NCI-H510A treated with DMSO at 0.1 percent for 48 hours (cell line): ENCODE measurements at places on chromosomes 11 and 22.

DNA sequence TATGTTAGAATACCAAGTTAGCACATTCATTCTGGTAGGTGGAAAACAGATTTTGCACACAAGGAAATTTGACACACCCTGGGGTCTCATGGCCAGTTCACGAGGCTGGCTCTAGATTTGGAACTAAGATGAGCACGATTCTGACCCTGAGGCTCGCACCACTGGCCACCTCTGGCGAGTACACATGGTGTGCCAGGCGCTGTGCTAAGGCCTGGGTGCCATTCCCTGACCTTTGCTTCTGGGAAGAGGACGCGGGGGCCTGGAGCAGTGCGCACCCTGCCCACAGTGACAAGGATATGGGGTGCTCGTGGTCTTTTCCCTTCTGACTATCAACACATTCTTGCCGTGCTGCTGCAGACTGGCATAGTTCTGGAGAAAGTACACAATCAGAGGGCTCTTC is 29.5 kb upstream of the DMC1 start:
- DNase-seq, result no peak

GRCh38 chr22:30291058-30291892 is 2.0 kb upstream of the CASTOR1 start:
- peak; percentile 70 for DNase-seq

GRCh38 chr22:18055619-18056160 is 22.1 kb upstream of the PEX26 start:
- DNase-seq, result peak; percentile 36

GRCh38 chr22:46851311-46851710 is 88.9 kb downstream of the TBC1D22A start:
- no peak for DNase-seq

- DNase-seq, result no peak
Observed at GRCh38 chr11:36361472-36361871, 65.4 kb downstream of the PRR5L start.

GRCh38 chr22:40451210-40451609 is 80.8 kb downstream of the SGSM3 start:
- DNase-seq, result no peak

GRCh38 chr11:8267280-8267679 is 3.6 kb upstream of the LMO1 start:
- DNase-seq, result no peak

DNA sequence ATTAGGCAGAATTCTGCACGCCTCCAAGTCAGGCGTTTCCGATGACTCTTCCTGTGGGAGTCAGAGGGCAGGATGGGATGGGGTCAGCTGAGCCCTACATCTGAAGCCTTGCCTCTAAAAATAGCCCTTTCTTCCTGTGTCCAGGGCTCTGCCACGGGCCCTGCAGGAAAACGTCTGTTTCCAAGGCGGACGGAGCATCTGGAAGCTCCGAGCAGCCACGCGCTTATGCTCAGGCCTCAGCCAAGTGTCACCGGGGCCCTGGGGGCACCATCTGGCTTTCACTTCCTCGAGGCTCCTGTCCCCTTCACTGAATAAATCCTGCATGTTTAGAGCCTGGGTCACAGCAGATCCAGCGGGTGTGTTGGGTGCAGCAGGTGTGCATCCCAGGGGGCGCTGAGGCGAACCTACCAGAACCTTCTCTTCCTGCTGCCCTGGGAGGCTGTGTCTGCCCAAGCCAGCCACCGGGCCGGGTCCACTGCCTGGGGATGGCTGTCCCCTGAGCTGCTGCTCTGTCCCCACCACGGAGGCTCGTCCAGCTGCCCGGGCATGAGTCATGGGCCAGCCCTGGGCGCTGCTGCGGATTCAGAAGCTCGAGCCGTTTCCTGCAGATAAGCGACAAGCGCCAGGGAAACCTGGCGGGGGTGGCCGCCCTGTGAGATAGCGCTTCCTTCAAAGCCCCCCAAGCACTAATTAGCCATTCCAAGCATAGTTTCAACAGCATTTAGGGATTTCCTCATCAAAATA is 32.0 kb upstream of the LINC01488 start:
- DNase-seq, result no peak

GRCh38 chr22:37229805-37230672 is 14.0 kb downstream of the RAC2 start:
- no peak for DNase-seq

DNA sequence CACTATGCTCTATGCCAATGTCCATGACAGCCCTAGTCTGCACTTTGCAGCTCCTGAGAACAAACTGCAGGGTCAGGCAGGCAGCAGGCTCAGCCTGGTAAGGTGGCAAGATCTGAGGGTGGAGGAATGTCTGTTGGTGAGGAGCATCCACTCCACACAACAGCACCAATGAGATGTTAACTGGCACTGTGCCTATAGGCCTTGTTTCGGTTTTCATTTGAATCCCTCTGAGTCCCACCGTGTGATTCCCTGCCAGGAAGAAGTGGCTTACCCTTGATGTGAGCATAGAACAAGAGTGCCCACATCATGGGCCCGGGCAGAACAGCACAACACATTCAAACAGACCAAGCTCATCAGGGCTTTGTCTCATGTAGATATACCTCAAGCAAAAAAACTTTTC is 44.1 kb upstream of the CHRM4 start:
- no peak for DNase-seq

DNA sequence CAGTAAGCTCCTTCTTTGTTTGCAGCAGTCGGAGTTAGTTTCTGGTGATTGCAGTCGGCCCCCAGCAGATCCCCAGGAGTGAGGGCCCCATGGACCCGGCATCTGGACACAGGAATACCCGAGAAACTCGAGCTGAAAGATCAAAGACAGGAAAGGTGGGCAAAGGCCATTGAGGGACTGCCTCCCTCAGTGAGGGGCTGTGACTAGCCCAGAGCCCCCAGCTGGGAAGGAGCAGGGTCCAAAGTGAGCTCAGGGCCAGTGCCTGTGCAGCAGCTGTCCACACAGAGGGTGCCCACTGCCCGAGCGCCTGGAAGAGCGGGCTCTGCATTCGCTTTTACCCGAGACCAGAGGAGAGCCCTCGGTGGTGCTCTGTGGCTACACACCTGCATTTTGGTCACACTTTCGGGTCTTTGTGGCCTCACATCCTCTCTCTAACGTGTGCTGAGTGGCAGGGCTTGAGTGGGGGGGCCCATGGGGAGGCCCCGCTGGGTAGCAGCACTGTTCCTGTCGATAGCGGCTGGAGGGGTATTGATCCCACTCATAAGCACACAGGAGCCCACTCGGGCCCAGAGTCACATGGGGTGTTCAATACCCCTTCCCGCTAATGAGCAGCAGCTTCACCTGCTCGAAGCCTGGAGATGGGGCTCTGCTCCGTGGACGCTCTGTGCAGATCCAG is 532.9 kb downstream of the TBC1D22A start:
- no peak for DNase-seq

DNA sequence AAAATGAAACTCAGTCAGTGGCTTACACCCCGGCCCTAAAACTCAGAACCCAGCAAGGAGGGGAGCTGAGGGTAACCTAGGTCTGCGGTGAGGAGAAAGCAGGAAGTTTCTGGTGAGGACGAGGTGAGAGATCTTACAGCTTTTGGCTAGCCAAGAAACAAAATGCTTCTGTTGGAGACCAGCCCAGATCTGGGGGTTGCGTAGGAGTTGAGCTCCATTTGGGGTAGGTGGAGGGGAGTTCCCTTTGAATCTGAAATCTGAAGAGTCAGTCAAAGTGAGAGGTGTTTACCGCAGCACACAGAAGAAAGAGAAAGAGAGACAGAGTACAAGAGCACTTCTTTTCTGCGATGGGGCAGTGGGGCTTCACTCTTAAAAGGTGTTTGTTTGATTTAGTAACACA is 29.6 kb downstream of the EHF start:
- DNase-seq, result no peak

- no peak for DNase-seq
Observed at GRCh38 chr11:16895306-16895705, 118.9 kb downstream of the PLEKHA7 start.

GRCh38 chr22:40838486-40838885 is 18.0 kb downstream of the ST13 start:
- no peak for DNase-seq

- DNase-seq, result no peak
Observed at GRCh38 chr11:68051191-68052136, 12.6 kb downstream of the TCIRG1 start.

DNA sequence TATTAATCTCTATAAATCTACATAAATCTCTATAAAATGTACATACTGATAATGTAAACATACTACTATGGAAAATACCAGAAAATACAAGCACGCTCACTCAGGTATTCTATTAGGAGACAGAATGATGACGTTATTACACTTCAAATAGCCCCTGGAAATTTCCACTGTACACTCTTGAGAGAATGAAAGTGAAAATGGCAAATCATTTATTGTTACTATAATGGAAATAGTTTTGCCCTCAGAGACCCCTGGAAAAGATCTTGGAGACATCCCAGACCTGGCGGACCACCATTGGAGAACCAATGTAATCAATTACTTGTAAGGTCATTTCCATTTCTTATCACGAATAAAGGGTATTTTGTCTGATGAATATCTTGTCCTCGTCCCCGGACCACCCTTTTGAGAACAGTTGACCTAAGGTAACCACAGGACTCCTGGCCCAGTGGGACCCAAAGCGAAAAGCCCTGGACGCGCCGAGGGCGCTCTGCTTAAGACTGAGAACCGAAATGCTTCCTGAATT is 509 bp upstream of the PRRG4 start:
- DNase-seq, result peak; percentile 44

- DNase-seq, result no peak
Observed at GRCh38 chr22:17102297-17102667, 17.5 kb downstream of the IL17RA start.

DNA sequence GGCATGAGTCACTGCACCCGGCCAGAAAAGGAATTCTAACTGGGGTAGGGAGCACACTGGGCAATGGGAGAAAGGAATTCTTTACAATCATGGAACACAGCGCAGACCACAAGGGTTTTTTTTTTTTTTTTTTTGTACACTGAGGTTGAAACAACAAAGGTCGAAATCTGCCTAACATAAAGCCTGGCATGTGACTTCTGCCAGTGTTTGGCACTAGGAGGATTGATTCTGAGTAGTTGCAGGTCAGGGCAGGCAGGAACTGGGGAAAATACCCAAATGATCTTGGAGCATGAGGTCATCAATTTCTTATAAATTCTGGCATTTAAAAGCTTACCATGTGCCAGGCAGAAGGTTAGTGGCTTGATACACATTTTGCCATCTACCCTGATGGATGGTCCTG is 202.0 kb upstream of the SNX19 start:
- no peak for DNase-seq

DNA sequence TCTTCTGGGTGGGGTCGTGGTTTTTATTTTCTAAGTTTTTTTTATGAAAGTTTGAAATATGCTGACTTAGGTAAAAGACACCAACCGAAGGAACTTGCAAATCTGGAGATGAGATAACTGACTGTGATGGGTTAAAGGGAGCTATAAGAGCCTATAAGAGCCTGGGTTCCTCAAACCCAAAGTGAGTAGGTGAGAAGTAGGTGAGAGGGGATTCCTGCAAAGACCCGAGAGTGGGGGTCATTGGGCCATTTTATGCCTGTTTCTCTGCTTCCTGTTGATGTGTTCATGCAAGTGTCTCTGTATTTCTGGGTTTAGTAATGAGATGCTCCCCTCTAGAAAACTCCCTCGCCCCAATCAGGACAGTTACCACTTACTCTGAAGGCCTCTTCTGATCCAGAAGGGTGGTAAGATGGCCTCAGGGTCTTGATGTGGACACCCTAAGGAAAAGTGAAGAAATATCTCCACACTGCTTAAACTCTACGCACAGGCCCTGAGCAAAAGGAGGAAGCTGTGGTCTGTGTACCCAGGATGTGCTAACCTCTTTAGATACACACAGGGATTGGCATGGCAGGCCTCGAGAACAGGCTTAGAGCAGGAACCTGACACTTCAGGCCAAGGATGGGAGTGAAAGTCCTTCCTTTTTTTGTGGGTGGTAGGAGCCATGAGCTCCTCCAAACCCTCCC is 1.8 kb downstream of the FLI1 start:
- DNase-seq, result no peak

DNA sequence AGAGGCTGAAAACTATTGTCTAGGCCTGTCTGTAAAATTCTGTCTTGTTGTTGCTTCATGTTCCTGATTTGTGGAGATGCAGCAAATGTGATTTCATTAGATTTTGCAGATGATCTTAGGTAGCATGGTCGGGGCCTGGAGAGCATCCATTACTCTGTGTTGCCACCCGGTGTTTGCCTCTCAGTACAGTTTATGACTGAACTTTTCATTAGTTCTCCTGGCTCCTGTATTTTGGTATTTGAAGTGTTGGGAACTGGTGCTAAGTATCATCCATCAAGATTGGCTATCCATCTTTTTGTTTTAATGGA is 7.7 kb downstream of the YWHAH start:
- DNase-seq, result no peak

GRCh38 chr11:130649801-130650200 is 201.4 kb downstream of the ADAMTS15 start:
- DNase-seq, result no peak

DNA sequence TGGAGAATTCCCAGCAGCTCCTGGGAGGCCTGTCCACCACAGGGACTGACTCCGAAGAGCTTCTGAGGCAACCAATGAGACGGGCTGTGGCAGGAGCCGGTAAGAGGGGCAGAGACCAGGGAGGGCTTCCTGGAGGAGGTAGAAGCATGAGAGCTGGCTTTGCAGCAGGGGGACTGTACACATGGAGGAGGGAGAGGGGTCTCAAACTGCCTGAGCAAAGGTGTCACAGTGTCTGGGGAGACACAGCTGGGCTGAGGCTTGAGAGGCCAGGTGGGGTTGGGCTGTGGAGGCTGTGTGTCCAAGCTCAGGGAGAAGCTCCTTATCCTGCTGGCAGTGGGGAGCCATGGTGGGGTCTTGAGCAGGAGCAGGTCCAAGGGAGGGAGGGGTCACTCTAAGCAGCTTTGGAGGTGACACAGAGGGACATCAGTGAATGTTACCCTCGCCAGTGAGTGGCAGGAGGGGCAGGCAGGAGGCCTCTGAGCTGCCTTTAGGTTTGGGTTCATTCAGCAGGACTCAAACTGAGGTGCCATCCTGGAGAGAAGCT is 4.6 kb upstream of the RHOD start:
- DNase-seq, result no peak

GRCh38 chr11:11584937-11585336 is 36.9 kb downstream of the GALNT18 start:
- DNase-seq, result no peak

DNA sequence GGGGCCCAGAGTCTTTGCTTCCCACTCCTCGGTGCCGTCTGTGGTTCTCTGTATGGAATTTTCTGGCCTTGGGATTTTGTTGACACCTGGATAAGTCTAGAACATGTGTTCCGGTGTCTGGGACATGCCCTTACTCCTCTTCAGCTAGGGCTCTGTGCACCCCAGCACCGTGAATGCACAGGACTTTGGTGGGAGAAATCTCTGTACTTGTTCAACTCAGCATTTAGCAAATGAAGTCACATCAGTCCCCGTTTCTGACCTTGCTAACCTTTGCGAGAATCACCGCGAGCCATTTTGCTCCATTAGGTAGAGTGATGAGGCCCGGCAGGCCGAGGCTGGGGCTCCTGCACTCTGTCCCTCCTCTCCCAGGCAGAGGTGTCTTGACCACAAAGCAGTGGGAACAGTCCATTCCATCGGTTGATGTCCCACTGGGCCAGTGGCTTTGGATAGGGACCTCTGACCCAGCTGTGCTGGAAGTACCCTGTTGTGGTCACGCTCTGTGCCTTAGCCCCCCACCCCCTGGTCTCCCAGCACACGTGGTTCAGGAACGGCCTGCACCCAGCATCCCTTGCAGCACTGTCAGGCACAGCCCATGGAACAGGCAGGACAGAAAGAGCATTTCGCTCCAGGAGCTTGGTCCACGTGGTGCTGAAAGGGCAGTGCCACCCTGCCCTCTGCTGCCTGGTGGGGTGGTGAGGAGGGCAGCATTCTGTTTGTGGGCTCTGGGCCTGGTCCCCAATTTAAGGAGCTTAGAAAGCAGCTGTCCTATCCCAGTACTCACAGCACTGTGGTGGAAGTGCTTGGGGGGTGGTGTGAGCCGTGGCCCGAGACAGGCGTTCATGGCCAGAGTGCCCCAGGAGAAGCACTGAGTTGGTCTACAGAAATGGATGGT is 73.4 kb downstream of the MED15 start:
- no peak for DNase-seq
